ENCODE measurements at places on chromosomes 7 and 10. TPM values are rescaled to one million over a fixed set of nuclear protein-coding genes. Genes with fewer than 3 reads are reported as not detected.

Gene FAM237B
- not detected for total RNA-seq

DNA sequence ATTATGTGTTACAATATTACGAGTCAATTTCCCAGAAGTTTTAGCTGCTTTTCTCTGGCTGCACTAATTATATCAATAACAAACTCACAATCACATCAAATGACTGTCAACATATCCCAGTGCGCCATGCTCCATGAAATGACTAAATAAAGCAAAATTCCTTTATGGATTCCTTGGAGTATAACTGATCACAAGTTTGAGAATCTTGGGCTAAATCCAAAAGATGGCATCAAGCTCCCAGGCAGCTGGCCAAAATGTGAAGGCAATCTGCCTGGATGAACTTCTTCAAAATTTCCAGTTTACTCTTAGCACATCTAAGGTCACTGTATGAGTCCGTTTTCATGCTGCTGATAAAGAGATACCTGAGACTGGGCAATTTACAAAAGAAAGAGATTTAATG is 210.8 kb downstream of the CCSER2 start:
- no peak for DNase-seq

DNA sequence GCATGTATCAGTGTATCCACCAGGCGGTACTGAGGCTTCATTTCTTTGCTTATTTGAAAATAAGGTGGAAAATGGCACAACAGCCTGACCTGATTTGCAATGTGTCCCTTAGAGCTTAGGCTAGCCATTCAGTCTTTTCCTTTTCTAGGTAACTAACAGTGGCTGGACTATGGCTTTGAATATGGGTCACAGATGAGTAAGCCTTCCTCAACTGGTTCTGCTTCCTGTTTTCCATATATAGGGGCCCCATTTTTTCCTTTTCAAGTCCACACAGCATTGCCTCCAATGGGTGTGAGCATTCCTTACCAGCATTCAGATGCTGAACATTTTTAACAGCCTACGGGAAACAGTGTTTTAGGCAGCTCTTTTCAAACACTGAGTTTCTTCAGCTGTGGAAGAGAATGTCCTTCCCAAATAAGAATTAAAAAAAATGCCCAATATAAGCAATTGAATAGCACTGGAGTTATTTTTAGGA is 3.9 kb upstream of the ITGB1 start:
- no peak for DNase-seq

- no peak for DNase-seq
These were observed 131.0 kb downstream of the AASS start for GRCh38 chr7:122013065-122013464.

DNA sequence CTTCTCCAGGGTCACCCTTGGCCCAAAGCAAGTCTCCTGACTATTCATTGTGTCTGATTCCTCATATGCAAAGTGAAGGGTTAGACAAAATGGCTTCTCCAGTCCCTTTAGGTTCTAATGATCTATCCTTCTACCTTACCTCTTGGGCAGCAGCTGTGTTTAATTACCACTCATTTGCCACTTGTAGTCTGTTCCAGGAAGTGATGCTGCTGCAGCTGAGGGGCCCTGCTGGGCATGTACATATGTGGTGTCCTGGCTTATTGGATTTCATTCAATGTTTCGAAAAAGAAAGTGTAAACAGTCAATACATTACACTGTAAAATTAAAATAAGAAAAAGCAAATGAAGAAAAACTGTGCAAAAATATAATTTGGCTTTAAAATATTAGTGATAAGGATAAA is 36.6 kb downstream of the SCIN start:
- no peak for DNase-seq

DNA sequence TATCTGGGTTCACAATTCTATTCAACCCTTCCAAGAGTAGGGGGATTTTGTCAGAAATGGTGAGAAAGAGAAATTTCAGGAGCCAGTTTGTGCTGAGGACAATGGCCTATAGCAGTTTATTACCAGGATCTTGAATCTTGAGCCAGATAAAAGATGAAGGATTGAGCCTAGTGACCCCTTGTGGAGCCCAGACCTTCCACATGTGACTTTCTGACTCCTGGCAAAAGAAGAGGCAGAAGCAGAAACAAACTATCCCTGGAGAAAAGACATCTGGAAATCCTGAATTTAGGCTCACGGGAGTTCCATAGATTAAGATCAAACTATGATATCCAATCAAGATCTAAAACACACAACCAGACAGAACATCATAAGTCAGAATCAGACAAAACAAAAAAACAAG is 60.9 kb upstream of the CHRM2 start:
- DNase-seq: no peak

DNA sequence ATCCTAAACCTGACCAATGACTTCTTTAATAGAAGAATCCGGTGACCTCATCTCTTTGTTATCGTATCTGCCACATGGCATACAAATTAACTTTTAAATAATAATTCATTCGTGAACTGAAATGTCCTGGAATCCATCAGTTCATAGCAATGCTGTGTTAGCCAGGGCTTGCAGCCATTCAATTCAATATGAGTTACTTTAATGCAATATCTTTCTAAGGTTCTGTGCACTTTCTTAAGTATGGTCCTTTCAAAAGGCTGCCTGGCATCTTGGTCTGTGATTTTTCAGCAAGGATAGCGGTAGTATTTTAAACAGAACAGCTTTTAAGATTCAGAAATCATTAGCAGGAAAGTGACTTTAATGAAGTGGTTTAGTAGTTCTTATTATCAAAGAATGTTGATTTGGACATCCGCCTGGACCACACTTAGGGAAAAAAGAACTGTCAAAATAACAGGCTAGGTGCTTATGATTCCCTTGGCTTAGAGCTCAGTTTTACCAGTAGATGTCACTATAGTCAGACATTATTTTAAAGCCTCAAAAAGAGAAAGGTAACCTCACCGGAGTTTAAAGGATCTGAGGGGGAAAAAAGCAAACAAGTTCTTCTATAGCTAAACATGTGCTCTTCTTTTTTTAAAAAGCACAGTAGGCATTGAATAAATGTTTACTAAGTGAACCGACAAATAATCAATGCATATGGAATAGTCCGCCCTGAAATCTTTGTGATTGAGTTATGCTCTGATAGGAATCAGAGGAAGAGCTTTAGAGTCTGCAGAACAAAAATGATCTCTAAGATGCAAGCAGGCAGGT is 22.7 kb downstream of the SLC35G1 start:
- no peak for DNase-seq

- DNase-seq: no peak
These were observed 270.5 kb upstream of the PLPP4 start for GRCh38 chr10:120186506-120186905.

Data from activated T-helper 1 cell treated with anti-CD3 and anti-CD28 coated beads, Interleukin-12 subunit alpha, Interleukin-12 subunit beta, Interleukin-2, Interleukin-4 antibody, amounts not matched to agents 30 ng/mL and 10 ng/mL and 1 ng/mL, durations not matched to agents 14 hours and 24 hours and 36 hours (primary cell).